Brain (organoid and tissue), 16 donors: ENCODE measurements at places on chromosomes 5 and 9.

DNA sequence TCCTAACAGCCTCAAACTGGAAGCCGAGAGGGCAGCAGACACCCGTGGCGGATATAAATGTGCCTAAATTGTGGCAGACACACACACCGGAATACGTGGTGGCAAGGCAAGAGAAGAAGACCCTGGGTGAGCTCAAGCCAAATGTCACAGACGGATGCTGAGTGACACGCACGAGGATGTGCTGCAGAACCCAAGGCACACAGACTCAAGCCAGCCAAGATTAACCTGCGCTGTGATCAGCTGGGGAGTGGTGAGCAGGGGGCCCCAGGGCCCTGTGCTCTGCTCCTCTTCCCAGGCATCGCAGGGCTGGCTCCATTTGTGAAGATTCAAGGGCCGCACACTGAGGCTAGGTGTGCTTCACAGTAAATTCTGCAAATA, 16.4 kb downstream of the SEMA4D start:
- no peak for DNase-seq

DNA sequence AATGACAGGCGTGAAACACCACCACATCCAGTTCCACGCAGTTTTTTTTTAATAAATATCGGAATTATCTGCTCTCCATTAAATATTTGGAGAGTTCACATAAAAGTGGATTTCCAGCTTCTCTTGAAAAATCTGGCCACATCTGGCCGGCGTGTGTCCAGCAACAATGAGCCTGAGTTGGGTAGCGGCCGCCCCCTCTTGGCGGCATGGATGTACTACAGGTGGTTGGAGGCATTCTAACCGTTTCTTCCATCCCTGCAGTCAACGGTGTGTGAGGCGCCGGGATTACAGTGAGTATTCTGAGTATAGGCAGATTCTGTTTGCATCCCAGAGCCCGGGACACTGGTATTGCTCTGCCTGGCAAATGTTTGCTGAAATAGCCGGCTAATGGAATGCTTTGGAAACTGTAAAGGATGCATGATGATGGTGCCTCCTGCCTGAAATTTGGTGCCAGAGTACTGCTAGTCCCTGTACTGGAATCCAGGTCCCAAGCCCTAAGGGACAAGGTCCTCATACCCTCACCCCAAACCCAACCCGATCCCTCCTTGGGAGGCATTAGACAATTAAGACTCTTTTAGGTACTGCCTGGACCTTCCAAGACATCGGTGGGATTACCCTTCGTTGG, 13.6 kb upstream of the GM2A start:
- DNase-seq: peak; percentile 64

DNA sequence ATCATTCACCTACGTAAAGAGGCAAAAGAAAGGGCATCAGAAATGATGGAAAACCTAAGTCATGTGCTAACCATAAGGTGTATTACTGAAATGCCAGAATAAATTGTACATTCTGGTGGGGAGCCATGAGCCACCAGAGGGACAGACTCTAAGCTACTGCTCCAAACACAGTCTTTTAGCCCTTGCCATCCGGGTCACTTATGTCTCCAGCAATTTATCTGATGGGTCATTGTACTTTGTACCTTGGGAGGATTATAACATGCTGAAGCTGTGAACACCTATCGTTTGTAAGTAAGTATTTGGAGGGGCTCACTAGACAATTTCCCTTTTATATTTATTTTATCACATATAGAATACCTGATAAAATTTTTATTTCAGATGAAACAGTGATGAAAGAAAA, 495.1 kb downstream of the KIF4B start:
- DNase-seq: no peak

GRCh38 chr9:3329361-3329760, 196.4 kb downstream of the RFX3 start:
- DNase-seq: no peak

DNA sequence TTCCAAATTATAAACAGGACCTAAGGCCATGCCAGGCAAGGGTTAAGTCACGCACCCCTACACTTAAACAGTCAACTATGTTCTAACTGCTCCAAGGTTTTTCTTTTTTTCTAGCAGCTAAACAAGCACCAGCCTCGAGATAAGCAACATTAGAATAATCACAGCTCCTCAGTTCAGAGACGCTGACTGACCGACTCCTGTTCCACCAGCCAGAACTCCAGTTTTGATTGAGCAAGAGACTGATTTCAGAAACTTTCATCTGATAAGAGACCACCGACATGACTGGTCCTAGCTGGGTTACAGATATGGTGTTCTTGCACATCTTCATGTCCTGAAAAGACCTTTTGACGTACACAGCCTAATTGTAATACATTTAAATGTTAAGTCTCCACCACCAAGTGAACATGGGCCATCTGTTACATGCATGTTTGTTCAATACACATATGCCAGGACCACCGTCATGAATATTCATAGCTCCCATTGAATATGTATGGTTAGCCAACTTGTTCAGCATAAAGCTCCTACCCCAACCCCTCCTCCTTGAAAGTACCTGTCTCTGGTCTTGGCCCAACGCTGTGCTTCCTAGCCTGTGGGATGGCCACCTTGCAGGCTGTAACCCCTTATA, 23.7 kb upstream of the OTULINL start:
- peak; percentile 99 for DNase-seq

DNA sequence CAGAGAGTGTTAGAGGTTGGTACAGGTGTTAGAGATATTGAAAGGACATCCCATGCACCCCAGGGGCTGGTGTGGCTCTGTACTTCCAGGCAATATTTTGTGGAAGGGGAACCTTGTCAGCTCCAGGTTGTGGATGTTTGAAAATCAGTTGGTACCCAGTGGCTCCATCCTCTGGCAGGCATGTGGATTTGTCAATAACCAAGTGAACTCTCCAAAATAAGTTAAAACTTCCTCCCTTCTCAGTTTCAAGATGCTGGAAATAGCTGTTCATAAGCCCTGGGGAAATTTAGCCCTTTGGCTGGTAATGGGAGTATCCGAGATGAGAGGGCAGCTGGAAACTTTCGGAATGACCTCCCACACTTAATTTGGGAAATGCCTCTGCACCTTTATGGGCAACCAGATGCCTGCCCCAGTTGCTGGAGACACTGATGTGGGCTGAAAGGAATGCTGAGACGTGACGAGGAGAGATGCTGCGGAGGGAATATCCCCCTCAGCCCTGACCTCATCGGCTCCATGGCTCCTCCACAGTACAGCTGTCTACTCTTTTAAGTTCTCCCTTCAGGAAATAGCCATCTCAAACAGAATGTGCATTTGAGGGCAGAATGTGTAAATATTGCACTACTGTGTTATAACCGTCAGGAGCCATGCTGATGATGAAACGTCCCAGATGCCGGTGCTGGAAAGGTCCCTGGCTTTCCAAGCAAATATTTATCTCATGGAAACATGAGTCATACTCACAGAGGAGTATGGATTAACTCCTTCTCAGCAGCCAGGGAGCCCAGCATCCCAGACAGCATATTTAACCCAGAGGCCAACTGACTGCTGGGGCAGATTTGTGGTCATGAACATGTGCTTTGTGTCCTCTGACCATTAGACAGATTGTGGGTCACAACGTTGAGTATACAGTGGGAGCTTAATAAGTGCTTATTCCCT, 29.5 kb downstream of the TGFBI start:
- DNase-seq: no peak

DNA sequence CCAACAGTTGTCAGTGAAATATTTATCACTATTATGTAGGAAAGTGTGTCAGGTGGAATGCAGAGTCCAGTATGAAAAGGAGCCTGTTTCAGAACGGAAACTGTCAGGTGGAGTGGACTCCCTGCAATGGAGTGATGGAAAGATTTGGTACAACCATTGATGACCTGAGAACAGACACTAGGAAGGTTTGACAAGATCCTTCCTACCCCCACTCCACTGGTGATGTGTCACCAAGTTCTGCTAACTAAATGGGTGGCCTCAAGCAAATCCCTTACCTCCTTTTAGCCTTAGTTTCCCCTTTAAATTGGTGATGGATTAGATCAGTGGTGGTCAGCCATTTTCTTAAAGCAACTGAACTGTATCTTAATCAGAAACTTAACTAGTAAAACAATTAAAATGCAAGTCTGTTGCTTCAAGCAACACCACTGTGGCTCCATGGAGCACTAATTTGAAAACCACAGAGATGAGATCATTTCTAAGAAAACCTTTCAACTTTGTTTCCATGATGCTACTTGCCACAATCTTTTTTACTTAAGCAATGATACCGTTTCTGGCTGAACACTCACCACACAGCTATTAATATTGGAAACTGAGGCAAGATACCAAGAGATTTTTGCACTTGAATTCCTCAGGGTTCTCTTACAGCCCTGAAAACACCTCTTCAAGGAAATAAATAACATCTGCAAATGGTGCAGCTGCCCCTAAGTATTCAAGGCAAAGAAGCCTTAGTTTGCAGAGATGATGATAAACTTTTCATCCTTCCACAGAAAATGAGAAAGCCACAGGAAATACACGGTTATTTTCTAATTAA, 140.6 kb downstream of the ERCC6L2 start:
- DNase-seq: no peak
